ENCODE measurements at places on chromosomes 2 and 18.
A peak's percentile ranks its signal among the peaks of the same experiment; 100 is the strongest.

GRCh38 chr2:127653421-127654083 is 7.6 kb downstream of the GPR17 start:
- no peak for DNase-seq

DNA sequence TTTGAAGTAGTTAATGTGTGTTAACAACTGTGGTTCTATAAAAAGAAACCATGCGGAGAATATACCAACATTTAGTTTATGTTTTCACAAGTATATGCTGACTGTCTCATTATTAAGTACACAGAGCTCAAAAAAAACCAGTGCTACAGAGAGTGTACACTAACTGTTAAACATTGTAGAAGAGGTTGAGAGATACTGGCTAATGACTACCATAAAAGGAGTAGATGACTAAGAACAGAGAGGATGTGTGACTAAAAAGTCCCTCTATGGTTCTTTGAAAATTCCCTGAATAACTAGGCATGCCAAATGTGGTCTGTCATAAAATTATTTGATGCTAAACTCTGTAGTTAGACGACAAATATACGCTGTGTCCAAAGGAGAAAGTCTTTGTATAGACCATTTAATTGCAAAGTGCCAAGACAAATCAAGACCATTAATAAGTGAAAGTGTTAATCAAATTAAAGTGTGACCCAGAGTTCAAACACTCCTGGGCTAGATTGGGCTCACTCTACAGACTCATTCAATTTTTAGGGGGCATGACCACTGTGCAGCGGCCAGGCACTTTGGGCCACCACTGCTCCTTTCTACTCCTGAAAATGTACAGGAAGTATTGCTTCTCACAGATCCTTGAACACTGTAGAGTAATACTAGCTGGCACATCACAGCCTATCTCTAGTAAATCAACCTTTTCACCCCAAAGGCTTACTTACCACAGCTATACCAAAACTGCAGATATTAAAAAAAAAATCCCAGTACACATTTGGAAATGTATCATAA is 45.1 kb upstream of the SERTAD2 start:
- DNase-seq: no peak

DNA sequence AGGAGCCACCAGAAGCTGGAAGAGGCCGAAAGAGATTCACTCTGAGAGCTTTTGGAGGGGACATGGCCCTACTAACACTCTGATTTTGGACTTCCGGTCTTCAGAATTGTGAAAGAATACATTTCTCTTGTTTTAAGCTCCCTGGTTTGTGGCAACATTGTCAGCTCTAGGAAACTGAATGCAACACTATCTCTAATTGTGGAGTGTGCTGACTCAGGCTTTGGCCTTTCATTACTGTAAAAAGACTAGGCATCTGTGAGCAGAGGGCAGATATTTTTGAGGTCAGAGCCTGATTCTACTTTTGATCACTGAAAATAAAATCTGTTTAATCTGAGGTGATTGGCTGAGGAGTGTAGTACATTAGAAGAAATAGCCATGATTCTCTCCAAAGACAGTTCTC is 185.4 kb upstream of the FAM98A start:
- no peak for DNase-seq

- DNase-seq: no peak
Measured at GRCh38 chr18:41996020-41996419, 41.0 kb downstream of the PIK3C3 start.

- peak; percentile 55 for DNase-seq
Measured at GRCh38 chr2:100178085-100178788, 35.8 kb upstream of the AFF3 start.

DNA sequence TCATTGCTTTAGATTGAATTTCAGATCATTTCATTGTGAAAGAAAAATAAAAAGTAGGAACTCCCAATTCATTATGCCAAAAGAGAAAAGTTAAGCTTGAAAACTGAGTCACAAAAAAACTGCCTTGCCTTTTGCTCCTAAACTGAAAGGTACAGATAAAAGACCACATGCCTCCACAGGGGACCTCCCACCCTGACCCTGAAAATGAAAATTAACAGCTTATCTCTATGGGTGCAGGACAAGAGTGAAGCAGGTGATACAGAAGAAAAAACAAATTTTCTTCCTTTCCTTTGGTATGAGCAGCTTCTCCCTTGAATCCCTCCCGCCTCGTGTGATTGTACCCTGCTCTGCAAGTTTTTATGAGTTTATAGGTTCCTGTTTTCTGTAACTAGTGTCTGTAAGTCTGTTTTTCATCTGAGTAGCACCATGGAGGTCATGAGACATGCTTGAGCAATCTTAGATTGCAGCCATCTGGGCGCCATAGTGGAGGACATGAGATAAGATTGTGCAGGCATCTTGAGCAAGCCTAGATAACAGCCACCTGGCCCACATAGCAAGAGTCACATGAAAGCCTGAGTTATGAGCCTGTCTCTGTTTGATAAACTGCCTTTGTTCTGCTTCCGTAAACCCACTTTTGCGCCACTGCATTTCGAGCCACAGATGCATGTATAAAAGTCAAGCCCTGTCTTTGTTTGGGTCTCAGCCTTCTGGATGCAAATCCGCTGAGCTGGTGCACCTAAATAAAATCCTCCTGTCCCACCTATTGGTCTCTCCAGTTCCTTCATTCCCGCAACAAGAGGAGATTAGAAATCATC is 56.2 kb upstream of the DYNC1I2 start:
- no peak for DNase-seq

- DNase-seq: no peak
Measured at GRCh38 chr2:136916131-136916530, 150.8 kb downstream of the THSD7B start.

DNA sequence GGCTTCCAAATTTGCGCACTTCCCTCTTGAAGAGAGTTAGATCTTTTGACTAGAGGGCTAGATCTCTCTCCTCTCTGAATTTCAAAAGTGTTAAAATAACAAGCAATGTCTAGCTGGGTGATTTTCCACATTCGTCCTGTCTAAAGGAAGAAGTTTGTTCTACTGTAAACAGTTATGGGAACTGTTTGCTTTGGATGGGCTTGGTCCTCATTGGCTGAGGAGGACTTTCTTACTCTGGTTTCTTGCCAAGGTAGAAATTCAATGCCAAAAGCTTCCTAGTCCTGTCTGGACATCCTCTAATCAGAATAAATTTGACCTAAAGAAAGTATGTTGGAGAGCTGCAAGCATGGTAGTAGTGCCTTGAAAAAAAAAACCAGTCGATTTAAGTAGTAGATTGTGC is 47.4 kb upstream of the RAPH1 start:
- no peak for DNase-seq

DNA sequence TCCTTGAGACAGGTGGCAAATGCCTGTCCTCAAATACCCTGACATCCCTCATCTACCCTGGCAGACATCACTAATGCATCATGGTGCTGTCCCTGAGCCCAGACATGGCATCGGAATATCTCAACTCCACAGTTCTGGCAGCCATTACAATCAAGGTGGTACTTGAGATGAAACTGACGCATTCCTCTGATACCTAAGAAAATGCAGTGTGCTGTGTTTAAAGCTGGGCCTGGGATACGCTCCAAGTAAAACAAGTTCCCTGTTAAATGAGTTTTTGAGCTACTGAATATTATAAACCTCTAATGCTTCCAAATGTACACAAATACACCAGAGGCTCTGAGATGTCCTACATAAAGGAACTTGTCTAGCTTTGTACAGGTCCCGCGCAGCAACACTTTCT is 29.8 kb downstream of the POLR1A start:
- no peak for DNase-seq

DNA sequence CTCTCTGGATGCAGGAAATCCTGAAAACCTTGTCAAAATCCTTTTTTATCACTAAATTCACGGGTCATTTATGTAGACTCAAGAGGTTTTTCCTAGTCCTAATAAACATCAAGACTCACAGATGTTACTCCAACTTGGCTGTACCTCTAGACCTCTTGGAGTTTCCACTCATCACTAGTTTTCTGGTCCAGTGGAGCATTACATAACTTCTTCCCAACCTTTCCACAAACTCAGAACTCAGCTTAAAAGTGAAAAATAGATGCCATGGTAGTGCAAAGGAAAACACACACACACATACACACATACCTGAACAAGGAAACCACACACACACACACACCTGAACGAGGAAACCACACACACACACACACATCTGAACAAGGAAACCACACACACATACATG is 807.2 kb downstream of the LRP1B start:
- no peak for DNase-seq

DNA sequence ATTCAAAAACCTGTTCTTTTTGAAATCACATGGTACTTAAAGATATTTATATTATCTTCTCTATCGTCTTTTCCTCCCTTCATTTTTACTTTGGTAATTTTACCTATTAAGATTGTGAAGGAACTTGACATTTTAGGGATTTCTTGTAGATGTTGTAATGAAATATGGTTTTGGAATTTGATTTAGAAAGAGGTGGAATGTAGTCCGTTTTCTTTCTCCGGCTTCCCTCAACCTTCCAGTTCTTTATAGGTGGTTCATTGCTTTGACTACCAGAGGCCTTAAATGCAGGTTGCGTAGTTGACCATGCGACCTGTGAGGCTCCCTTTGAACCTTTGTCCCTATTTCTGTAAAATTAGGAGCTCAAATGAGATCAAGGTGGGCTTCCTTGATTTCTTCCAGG is 24.5 kb downstream of the ITGA6 start:
- no peak for DNase-seq

DNA sequence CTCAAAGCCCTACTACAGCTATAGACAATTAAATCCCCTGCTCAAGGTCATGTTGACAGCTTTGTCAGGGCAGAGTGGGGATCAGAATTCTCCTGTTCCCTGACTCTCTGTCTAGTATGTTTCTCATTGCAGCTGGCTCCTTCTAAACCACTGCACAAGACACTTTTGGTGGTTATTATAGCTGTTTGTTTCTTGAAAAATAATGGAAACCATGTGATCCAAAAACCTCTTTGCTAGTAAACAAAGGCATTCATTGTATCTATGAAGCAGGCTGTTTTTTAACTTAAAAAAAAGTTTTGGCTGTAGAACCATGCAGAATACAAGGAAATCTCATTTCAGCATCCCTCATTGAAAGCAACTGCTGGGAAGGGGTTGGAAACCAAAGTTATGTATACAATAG is 352.5 kb upstream of the EPHA4 start:
- DNase-seq: no peak
